ENCODE measurements at places on chromosomes 5 and 9. TPM values are rescaled to one million over a fixed set of nuclear protein-coding genes. Genes with fewer than 3 reads are reported as not detected.

PROP1 gene
- total RNA-seq = not detected

CENPP gene
- 2.9 TPM for total RNA-seq

PCDHGA1 gene
- total RNA-seq = 0.33 TPM

CDX1 gene
- total RNA-seq = not detected

CDC37L1 gene
- total RNA-seq = 11.7 TPM

GABRA6 gene
- total RNA-seq = not detected
